Non-pigmented ciliary epithelial cell (primary cell): ENCODE measurements at places on chromosomes 16 and 17.
A peak's percentile ranks its signal among the peaks of the same experiment; 100 is the strongest.

DNA sequence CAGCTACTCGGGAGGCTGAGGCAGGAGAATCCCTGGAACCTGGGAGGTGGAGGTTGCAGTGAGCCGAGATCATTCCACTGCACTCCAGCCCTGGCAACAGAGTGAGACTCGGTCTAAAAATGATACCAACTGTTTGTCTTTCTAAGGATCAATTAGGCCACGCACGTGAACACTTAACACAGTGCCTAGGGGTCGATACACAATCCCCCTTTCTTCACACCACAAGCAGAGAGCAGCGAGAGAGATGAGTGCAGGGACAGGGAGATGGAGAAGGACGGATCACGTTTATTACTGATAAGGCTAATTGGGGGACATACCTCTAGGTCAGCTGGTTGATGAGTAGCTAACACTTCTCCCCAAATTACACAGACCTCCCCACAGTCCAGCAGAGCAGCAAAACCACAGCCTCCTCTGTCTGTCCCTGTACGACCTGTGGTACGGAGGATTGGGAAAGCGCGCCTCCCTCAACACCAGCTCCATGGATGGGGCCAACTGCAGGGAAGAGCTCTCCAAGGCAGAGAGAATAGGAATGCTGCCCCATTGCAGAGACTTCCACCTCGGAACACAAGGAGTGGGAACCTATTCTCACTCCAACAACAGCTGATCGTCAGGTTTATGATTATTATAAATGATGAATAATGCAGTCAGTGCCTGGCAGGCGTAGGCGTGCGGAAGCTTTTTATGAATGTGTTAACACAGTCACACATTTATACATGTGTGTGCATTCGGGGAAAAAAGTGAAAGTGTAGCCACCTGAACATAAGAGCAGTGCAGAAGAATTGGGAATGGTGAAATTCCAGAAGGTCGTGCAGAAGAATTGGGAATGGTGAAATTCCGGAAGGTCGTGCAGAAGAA, 155.1 kb downstream of the C16orf95 start:
- no peak for DNase-seq

- no peak for DNase-seq
Measured at GRCh38 chr16:80862160-80862705, 57.8 kb upstream of the CDYL2 start.

GRCh38 chr16:9092978-9093344, 1.5 kb downstream of the HAPSTR1 start:
- DNase-seq, result no peak

DNA sequence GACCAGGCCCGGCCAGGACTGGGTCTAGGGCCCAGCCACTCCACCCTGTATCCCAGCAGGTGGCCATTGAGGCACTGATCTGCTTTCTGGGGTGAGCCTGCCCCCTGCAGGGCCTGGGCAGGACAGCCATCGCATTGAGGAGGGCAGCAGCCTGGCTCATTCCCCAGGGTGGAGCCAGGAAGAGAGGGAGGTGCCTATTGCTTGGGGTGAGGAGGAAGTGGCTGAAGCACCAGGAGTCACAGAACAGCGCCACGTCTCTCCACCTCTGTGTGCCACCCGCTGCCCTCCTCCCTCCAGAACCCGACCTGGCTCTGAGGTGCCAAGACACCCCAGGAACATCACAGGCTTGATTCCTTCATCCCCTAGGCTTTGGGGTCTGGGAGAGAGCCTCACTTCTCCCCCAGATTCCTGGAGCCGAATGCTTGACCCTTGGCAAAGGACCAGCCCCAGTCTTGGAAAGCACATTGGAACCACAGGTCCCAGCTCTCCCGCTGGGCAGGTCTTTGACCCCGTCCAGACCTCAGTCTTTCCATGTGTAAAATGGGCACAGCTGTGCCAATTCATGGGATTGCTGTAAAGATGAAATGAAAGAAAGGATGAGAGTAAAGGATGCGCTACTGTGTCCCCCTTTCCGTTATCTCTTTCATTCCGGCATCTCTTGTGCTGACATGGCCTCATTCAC, 7.2 kb upstream of the KRT36 start:
- peak; percentile 52 for DNase-seq

DNA sequence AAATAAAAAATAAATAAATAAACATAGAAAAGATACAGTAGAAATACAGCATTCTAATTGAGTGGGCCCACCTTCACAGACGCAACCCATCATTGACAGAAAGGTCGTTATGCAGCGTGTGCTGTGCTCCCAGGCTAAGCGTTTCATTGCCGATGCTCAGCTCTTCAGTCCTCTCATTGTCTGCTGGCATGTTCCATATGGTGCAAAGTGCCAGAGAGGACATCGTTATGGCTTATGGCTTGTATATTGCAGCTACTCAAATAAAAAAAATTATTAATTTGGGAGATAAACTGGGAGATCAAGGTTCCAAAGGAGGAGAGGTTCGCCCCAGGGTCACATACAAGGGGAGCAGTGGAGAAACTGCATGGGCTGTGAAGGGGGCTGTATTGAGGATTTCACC, 11.3 kb upstream of the UBALD2 start:
- DNase-seq, result no peak

DNA sequence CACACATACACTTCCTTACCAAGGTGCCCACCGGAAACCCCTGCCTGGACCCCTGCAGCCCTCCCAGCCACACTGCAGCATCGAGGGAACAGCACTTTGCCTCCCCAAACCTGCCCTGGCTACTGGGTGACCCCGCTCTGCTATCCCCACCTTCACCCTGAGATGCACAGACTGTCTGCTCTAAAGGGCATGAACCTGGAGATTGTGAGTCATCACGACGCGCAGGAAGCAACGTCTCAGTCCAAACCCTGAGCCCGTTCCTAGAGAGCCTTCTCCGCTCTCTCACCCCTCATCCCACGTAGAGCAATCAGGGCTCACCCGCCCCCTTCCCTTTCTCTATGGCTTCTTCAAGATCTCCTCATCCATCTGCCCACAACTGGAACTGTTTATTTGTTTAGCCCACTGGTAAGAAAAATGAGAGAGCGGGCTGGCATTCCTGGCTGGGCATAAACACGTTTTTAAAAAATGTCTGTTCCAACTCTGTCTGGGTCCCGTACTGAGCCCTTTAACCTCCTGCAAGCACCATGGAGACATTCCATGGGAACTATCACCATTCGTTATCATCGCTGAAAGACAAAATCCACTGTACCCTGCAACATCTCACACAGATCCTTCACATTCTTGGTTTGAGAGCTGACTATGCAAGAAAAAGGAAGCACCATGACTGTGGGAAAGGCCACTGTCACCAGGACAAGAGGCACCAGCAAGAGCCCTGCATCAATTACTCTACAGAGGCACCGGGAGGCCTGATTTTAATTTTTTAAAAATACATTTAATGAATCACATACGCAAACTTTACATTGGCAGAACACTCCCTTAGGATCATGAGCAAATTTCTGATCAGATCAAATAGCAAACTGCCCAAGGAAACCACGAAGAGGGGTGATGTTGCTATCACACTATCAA, 28.2 kb downstream of the ZFHX3 start:
- DNase-seq, result peak; percentile 61
